ENCODE measurements at places on chromosomes 6 and 20. TPM values are rescaled to one million over a fixed set of nuclear protein-coding genes. Genes with fewer than 3 reads are reported as not detected.

The MAK gene
- under 0.01 TPM for total RNA-seq

The KHDC1L gene
- total RNA-seq, result 0.72 TPM

The THBD gene
- total RNA-seq, result 0.36 TPM

The APCDD1L gene
- 16.5 TPM for total RNA-seq

The ENPP5 gene
- total RNA-seq, result 5.3 TPM

The C6orf163 gene
- total RNA-seq, result 2.7 TPM

The GPANK1 gene
- total RNA-seq, result 22.1 TPM

The VIP gene
- total RNA-seq, result not detected

The IL17F gene
- total RNA-seq, result not detected

The CST5 gene
- not detected for total RNA-seq

The ZNF76 gene
- total RNA-seq, result 22.7 TPM

The HLA-DMA gene
- 20.0 TPM for total RNA-seq

DNA sequence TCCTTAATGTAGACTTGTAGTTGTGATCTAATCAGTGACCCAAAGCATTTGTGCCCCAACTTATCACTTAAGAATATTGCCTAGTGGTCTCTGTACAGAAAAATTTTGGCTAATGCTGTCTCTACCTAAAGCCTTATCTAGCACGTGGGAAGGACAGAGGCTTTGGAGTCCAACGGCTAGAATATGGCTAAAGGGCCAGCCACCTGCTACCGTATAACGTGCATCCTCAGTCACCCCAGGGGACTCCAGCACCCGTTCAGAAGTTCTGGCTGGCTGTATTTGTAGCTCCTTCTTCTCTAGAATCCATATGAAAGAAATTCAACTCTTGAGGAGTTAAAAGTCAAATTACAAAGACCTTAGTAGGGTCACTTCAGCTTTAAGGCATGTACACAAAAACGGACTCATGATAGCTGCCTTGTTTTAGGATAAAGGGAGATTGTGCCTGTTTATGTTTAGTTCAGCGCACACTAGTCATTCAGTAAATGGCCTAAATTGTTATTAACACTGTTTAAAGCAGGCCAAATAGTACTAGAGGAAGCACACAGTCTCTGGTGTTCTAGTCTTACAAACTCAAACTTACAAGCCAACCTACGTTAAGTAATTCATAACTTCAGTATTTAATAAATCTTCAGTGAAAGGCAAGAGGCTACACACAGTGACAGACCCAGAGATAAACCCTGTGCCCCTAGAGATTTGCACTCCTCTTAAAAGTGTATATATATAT, 407.5 kb upstream of the PLCB4 start:
- DNase-seq, result no peak

DNA sequence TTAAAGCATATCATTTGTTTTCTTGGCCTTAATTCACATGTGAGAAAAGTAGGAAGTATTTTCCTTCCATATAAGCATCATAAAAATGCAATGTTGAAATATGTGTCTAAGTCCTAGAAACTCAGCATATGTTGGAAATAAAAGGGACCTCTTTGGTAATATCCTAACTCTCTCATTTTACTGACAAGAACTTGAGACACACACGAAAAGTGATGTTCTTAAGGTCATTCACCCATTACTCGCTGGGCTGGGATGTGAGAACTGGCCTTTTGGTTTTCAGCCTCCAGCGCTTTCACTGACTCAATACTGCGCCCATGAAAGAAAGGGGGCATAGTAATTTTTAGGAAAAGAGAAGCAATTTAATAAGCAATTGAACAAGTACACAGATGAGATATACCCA, 153.5 kb upstream of the SCGN start:
- DNase-seq, result no peak

DNA sequence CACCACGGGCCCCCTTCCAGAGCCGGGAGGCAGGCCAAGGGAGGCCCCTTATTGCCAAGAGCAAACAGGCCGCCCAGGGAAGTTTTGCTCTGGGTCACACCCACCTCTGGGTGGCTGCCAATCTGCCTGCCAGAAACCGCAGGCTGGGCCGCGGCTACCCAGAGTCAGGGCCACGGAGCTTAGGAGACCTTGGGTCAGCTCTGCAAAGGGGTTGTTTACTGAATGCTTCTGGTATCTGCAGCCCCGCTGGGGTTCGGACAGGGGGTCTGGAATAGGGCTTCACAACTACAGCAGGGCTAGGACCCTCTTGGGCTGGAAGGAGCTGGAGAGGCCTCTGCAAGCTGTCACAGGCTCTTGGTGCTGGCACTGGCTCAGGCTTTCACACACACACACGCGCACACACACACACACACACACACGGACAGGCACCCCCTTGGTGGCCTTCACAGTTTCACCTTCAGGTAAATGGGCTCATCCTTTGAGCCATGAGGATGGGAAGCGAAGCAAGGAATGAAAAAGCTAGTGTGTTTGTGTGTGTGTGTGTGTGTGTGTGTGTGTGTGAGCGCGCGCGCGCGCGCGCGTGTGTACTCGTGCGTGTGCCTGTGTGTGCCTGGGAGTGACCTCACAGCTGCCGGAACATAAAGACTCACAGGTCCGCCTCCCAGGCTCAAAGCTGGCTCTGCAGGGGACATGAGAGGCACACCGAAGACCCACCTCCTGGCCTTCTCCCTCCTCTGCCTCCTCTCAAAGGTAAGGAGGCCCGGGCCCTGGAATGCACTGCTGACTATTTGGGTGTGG, at the start of gene CCN5:
Gene CCN5, plus strand, starts transcription at position 669 of the 798 bp plus-strand sequence. Its CDS starts 22 bp downstream, at position 691.
- peak; percentile 96 for DNase-seq

- no peak for DNase-seq
Measured at GRCh38 chr6:154318721-154319120, 37.9 kb downstream of the IPCEF1 start.

DNA sequence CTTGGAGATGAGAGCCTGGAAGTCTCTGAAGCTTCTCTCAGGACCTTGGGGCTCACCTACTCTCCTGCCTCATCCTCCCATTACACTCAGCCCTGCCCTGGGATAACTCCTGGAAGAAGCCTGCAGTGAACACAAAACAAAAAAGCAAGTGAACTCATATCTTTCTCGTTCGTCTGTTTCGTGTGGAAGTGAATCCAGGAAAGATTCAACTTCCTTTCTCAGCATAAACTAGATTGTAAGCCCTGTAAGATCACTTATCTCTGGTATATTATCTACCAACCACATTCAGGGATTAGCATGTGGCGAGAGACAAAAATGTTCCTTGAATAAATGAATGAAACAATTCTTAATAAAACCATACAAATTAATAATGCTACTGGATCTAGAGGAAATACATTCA, 36.5 kb upstream of the FAM83C start:
- peak; percentile 10 for DNase-seq

GRCh38 chr6:137342607-137343190, 123.5 kb upstream of the IFNGR1 start:
- no peak for DNase-seq

GRCh38 chr20:23225407-23226060, 125.1 kb upstream of the NXT1 start:
- peak; percentile 87 for DNase-seq

DNA sequence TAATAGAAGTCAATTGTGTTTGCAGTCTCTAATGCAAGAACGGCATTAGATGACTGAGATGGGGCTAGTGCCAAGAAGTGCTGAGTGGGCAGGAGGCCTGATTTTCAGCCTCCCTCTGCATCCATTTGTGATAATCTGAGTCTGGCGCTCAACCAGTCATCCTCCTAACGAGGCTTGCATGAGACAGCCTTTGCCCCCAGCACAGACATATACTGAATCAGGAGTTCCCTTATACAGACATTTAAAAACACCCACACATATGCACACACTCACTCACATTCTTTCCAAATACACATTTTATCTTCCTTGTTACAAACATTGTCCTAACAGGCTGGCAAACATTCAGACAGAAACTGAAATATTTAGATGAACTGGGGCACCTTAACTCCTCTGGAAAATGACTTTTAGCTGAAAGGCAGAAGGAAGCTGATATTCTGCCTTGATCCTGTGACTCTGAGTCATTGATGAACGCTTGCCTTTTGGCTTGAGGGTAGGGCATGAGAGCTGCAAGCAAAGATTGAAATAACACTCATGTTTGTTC, 562.3 kb downstream of the DHX35 start:
- DNase-seq, result no peak

DNA sequence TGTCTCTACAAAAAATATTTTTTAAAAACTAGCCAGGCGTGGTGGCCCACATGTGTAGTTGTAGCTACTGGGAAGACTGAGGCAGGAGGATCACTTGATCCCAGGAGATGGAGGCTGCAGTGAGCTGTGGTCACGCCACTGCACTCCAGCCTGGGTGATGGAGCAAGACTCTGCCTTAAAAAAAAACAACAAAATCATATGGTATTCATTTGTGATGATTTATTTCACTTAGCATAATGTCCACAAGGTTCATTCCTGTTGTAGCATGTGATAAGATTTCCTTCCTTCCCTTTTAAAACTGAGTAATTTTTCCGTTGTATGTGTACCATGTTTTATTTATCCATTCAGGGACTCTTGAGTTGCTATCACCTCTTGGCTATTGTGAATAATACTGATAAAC, 26.2 kb downstream of the TMEM170B start:
- no peak for DNase-seq

DNA sequence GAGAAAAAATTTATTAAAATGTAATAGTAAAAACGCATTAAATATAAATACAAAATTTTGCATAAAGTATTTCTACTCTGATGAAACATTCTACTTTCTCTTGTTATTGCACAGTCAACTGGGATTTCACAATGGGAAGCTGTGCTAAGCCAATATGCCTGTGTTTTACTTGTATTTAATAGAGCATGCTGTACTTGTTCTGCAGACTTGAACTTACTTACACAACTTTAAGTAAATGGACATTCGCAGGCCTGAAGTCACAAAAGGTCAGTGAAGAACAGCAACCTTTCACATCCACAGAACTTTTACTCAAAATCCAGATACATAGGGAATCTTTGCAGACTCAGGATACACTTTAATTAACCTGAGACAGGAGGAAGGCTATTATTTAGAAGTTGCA, 409.5 kb downstream of the BTBD3 start:
- DNase-seq, result no peak

GRCh38 chr6:42118162-42119001, 24.0 kb downstream of the C6orf132 start:
- peak; percentile 86 for DNase-seq

DNA sequence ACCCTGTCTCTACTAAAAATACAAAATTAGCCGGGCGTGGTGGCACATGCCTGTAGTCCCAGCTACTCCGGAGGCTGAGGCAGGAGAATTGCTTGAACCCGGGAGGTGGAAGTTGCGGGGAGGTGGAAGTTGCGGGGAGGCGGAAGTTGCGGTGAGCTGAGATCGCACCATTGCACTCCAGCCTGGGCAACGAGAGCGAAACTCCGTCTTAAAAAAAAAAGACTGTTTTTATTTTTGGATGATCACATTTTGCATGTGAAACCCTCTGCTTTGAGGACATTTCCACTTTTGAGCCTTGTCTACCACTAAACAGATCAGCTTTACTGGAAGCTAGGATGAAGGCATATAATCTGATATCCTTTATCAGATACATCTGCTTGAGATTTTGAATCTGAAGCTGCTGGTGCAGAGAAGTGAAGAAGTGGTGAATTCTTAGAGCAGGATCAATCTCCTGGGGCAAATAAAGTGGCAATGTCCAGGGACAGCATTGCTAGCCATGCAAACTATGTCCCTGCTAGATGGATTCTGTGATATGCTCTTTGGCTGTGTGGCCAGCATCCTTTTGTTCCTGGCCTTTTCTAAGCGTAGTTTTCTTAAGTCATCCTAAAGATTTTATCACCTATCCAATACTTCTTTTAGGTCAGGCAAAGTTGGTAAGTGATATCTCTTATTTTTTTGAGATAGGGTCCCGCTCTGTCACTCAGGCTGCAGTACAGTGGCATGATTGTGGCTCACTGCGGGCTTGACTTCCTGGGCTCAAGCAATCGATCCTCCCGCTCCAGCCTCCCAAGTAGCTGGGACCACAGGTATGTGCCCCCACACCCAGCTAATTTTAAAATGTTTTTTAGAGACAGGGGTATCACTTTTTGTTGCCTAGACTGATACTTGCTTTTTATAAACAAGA, 23.3 kb downstream of the RBL1 start:
- no peak for DNase-seq

DNA sequence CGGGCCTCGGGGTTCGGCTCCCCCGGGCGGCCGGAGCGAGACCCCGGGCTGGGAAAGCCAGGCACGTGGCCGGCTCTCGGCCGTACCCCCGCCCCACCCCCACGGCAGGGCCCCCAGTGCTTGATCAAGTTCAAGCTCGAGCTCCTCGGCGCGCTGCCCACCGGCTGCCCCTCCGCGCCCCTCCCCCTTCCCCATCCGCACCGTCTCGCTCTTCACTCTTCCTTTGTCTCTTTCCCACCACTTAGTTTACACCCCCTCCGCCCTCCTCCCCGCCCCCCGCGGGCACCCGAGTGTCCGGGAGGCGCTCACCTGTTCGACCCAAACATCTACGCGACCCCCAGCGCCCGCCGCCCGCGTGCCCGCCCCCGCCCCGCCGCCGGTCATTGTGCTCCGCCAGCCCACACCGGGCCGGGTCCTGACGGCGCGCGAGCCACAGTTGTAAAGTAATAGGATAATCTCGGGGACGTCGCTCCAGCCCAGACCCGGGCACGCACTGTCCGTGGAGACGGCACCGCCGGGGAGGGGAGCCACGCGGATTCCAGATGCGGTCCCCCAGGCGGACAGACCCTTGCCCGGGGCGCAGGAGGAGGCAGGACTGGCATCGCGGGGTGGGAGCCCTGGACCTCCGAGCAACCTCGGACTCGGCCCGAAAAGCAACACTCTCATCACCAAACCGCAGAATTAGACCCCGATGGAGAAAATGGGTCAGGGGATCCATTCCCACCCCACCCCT, 100.7 kb downstream of the NOL4L start:
- peak; percentile 83 for DNase-seq

DNA sequence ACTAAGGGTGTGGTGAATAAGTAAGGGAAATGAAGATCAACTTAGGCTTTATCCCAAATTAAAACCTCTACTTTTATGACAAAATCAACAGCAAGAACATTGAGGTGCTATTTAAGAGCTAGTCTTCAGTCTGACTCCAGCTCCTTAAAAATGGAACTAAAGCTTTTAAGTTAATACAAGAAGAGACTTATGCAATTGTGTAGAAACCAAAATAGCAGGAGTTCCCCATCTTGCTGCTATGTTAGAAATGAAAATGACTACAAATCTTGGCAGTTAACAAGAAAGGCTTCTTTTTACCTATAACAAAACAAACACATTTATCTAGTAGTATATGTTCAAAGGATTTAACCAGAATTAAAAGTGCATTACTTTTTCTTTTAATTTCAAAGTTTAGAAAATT, 25.7 kb downstream of the HMGN3 start:
- no peak for DNase-seq

- DNase-seq, result no peak
Measured at GRCh38 chr20:47421076-47421475, 64.6 kb upstream of the ZMYND8 start.

GRCh38 chr6:11692451-11693376, 85.9 kb downstream of the ADTRP start:
- DNase-seq, result no peak

- DNase-seq, result no peak
Measured at GRCh38 chr6:156396068-156396771, 381.0 kb upstream of the ARID1B start.

- DNase-seq, result no peak
Measured at GRCh38 chr6:92469186-92469828, 950.1 kb downstream of the EPHA7 start.

- DNase-seq, result no peak
Measured at GRCh38 chr6:130713144-130713543, 114.1 kb upstream of the SMLR1 start.

GRCh38 chr6:39887692-39888450, 46.4 kb downstream of the MOCS1 start:
- DNase-seq, result peak; percentile 96

- peak; percentile 84 for DNase-seq
Measured at GRCh38 chr6:72418495-72418894, 203.4 kb upstream of the KCNQ5 start.

- peak; percentile 95 for DNase-seq
Measured at GRCh38 chr20:25148181-25148981, 47.1 kb upstream of the ENTPD6 start.

- DNase-seq, result no peak
Measured at GRCh38 chr6:161166176-161166575, 107.7 kb downstream of the AGPAT4 start.

All from osteoblast (primary cell).